Progenitor cell of endocrine pancreas (in vitro differentiated cells): ENCODE measurements at places on chromosomes 5 and 9. TPM values are rescaled to one million over a fixed set of nuclear protein-coding genes. Genes with fewer than 3 reads are reported as not detected.

PCDHGB4 gene
- 16.1 and 17.0 TPM in 2 replicates for total RNA-seq

- no peak for DNase-seq
These were observed 81.4 kb downstream of the RASEF start for GRCh38 chr9:82981552-82981951.

GRCh38 chr5:138649775-138650174 is 74.6 kb upstream of the HSPA9 start:
- DNase-seq, result no peak

DNA sequence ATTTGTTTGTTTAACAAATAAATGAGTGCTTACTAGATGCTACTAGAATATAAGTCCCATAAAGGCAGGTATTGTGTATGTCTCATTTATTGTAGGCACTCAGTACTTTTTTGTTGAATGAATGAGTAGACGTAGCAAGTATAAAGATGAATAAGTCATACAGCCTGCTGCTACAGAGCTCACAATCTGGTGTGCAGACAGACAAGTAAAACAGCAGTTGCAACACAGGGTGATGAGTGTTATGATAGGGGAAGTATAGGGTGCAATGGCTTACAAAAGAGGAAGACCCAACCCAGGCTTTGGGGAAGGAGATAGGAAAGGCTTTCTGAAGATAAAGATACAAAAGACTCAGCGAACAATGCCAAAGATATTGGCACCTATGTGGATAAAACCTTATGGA is 47.7 kb downstream of the SH3RF2 start:
- DNase-seq, result no peak

- DNase-seq, result no peak
These were observed 39.7 kb downstream of the SLC1A3 start for GRCh38 chr5:36646100-36646499.

GRCh38 chr5:145903113-145903512 is 30.3 kb upstream of the GRXCR2 start:
- DNase-seq, result no peak

GRCh38 chr5:143094087-143094521 is 309.4 kb downstream of the NR3C1 start:
- no peak for DNase-seq

GRCh38 chr9:13646500-13647021 is 367.1 kb upstream of the MPDZ start:
- DNase-seq, result no peak
